ENCODE measurements at places on chromosomes 12 and 14.

- DNase-seq, result no peak
These were observed 49.9 kb downstream of the PPP2R5E start for GRCh38 chr14:63493246-63493645.

- no peak for DNase-seq
These were observed 84.2 kb downstream of the SCN8A start for GRCh38 chr12:51675071-51675803.

DNA sequence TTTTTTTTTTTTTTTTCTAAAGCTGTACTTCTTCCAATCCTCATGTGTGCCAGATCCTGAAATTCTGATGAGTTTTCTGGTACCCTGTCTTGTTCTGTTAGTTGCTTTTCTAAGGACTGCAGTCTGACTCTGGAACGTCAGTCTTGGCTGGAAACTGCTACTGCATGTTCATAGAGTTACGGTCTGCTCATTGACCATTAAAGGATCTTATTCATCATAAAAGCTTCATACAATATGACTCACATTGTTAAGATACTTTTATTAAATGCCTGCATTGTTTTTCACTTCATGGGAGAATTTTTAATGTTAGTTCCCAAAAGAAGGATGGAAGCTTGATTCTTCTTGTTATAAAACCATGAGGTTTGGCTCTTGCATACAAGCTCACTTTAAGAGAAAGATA, 233.6 kb downstream of the SYT10 start:
- DNase-seq, result no peak

GRCh38 chr14:63470962-63471793, 72.0 kb downstream of the PPP2R5E start:
- peak; percentile 34 for DNase-seq
